ENCODE measurements at places on chromosomes 2 and 18.

DNA sequence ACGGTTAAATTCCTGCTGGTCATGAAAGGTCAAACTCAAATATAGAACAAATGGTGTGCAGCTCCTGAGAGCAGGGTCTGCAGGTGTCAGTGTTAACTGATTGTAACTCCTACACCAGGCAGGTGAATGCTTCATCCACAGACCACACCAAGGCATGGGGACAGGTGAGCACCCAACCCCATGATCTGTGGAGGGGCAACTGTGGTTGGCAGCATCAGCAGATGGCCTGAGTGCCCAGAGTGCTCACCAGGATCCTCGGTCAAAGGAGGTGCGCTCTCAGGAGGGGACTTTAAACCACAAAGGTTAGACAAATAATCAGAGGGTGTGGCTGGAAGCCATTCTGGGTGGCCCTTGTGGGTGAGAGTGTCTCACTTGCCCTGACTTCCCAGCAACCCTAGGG is 44.5 kb downstream of the PTGR3 start:
- DNase-seq: no peak

- no peak for DNase-seq
Observed at GRCh38 chr18:46663539-46663938, 6.5 kb upstream of the LOXHD1 start.

DNA sequence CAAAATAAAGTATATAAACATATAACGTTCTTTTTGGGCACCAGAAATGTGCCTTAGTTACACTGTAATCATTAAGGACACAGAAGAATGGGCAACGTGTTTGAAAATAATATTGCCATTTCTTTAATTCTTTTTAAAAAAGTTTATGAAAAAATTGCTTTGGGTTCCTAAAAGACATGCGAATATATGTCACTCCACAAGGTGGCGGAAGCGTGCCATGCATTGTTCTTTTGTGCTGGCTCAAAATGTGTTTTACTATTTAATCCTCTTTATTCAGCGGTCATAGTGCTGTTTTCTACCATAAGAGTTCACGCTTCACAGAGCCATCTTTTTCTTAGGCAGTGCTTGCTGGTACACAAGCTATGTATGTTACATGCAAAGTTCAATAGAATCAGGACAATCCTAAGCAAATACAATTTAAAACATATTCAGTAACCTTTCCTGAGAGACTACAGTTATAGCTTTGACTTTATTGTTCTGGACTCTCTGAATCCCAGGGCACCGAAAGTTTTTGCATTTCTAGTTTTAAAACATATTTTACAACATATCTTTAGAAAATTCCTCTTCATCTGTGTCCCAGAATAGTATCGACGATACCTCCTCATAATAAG is 147.8 kb upstream of the ERBB4 start:
- DNase-seq: peak; percentile 24

DNA sequence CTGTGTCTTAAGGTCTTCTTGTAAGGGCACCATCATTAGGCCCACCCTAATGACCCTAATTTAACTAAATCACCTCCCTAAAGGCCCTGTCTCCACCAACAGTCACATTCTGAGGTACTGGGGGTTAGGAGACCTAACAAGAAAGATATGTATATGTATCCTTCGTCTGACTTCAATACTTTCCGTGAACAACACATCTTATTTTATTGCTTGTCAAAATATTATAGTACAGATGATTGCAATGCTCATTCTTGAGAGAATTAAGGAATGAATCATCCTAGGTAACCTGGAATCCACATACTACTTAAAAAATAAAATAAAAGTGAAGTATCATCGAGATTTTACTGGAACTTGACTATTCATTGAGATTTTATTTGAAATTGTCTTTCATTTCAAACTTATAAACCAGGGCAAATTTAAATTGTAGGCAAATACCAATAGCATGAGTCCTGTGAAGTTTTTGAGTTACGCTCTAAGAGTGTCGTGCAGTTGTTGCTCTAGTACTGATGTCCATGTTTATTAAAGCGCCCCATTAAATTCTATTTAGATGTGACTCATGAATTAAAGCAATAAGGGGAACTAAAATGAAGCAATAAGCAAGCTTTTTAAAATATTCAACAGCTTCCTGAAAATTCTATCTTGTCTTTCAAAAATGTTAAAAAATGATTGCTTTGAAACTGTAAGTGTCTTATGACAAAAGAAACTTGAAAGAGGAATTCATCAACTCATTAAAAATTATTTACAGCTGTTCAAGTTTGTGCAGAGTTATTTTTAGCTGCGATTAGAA is 40.0 kb downstream of the CCDC102B start:
- DNase-seq: peak; percentile 24

DNA sequence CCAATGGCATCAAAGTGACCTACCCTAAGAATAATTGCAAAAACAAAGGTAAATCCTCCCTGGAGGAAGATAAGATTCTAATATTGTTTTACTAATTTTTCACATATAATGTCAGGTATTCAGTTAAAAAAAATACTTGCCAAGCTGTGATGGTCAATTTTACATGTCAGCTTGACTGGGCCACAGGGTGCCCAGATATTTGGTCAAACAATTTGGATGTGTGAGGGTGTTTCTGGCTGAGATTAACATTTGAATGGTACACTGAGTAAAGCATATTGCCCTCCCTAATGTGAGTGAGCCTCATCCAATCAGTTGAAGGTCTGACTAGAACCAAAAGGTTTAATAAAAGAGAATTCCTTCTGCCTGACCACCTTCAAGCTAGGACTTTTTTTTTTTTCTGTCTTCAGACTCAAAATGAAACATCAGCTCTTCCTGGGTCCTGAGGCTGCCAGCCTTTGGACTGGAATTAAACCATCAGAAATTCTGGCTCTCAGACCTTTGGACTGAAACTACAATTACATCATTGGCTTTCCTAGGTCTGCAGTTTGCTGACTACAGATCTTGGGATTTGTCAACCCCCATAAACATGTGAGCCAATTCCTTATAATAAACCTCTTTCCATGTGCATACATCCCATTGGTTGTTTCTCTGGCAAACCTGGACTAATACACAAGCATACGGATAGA is 65.4 kb downstream of the LDAH start:
- no peak for DNase-seq

DNA sequence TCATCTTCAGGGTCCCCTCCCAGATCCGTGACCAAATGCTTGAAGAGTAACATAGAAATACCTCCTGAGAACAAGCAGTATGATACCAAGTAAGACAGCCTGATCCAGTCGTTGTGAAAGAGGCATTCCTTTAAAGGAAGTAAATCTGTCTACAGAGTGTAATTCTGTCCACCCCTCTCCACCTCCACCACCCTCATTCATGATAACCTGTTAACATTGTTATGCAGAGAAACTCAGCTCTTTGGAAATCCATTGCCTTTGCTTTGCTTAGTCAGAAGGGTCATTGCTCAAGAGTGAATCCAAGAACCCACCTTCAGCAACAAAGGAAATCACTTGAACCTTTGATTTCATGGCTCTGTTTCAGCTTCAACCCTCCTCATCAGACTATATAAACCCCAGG is 155.6 kb downstream of the CYP26B1 start:
- no peak for DNase-seq

- no peak for DNase-seq
Observed at GRCh38 chr2:23599006-23599405, 214.0 kb downstream of the KLHL29 start.

- DNase-seq: peak; percentile 92
Observed at GRCh38 chr2:128714285-128714684, 395.6 kb upstream of the HS6ST1 start.

DNA sequence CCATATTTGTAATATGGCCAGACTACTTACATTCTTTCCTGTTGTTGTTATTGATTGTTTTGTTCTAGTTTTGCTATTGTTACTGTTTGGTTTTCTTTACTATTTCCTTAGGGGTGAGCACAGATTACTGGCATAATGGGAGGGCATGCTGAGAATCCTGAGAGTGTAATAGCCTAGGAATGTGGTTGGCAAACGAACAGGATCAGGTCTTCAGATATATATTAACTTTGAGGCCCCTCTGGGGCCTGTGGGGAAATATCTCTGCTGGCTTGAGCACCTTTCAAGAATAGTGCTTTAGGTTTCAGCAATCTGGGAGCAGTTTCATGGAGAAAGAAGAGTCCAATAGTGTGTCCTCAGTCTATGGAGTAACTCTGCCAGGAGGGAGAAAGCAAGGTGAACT is 144.4 kb downstream of the THSD7B start:
- no peak for DNase-seq

DNA sequence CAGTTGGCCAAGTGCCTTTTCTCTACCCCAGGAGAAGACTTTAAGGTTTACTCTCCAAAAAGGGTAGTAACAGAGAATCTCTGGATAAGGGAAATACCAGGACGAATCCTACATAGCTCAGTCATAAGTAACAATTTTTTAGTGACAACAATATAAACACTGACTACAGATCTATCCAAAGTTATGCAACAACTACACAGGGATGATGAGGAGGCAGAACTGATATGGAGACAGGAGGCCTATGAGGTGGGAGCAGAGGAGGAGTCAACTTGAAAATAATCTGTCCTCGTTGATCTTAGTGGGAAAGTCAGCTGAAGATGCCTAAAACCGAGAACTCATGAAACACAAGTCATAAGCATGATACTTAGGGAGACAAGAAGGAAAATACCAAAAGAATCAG is 40.2 kb downstream of the SLC35F5 start:
- no peak for DNase-seq

GRCh38 chr2:199503148-199503547 is 45.4 kb upstream of the SATB2 start:
- DNase-seq: no peak

GRCh38 chr2:241773511-241774418 is 2.9 kb upstream of the GAL3ST2 start:
- no peak for DNase-seq

GRCh38 chr2:181948227-181948626 is 37.4 kb upstream of the PPP1R1C start:
- DNase-seq: no peak

DNA sequence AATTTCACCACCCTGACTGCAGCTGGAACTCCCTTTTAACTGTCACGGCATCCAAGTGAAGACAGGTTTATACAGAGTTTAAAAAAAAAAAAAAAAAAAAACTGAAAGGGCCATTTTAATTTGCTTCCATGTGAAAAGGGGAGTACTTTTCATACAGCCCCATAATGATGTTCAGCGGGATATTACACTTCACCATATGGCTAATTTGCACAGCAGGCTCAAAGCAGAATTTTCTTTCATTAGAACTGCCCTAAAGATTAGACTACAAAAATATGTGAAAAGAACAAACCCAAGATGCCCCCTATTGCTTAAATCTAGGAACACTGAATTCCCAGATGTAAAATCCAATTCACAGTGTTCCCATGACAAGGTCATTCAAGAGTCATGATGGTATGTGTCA is 301.8 kb downstream of the EXOC6B start:
- DNase-seq: no peak

- DNase-seq: no peak
Observed at GRCh38 chr2:109663721-109664120, 49.6 kb downstream of the SOWAHC start.

GRCh38 chr2:193103064-193103463 is 908.3 kb upstream of the TMEFF2 start:
- no peak for DNase-seq

- no peak for DNase-seq
Observed at GRCh38 chr2:201734111-201734510, 35.7 kb upstream of the MPP4 start.

- no peak for DNase-seq
Observed at GRCh38 chr2:3251946-3252345, 125.7 kb downstream of the EIPR1 start.

- no peak for DNase-seq
Observed at GRCh38 chr2:12261986-12262680, 454.6 kb upstream of the TRIB2 start.

- DNase-seq: no peak
Observed at GRCh38 chr2:216083464-216084281, 2.0 kb downstream of the TMEM169 start.

- DNase-seq: no peak
Observed at GRCh38 chr2:183950673-183951072, 647.7 kb upstream of the ZNF804A start.

- DNase-seq: no peak
Observed at GRCh38 chr2:27245626-27246025, 17.2 kb downstream of the SLC30A3 start.

DNA sequence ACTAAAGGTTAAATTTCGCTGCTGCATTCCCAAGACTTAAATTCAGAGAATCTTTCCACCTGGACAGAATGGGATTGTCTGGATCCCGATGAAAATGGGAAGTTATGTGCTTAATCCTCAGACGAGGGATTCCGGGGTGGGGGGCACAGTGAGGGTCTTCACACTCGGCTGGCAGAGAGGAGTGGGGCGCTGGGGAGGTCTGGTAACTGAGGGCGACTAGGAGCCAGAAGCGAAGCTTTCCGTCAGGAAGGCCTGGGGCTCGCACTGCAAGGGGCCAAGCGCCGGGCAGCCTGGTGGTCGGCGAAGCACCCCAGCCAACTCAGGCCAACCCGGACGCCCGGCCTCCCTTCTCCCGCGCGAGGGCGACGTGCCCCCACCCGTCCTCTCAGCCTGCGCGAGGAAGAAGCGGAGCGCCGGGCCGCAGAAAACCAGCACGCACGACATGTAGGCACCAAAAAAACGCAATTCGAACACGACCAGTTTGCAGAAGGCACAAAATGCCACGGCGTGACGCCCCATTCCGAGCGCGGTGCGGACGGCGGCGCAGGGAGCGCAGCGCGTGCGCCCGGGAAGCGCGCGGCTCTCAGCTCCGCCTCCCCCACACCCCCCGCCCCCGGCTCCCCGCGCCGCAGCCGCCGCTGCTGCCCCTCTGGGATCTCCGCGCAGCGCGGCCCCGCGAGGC is 188.1 kb downstream of the ZEB2 start:
- DNase-seq: peak; percentile 90
